ENCODE measurements at places on chromosomes 16 and 17.
A peak's percentile ranks its signal among the peaks of the same experiment; 100 is the strongest.

GRCh38 chr16:46929378-46930332 is 43.8 kb downstream of the DNAJA2 start:
- peak; percentile 16 for DNase-seq

GRCh38 chr16:68644296-68644695 is 814 bp upstream of the CDH3 start:
- peak; percentile 27 for DNase-seq

GRCh38 chr17:62870030-62870541 is 62.0 kb upstream of the MARCHF10 start:
- peak; percentile 48 for DNase-seq

- DNase-seq: no peak
Observed at GRCh38 chr16:67421030-67421429, 4.8 kb upstream of the ZDHHC1 start.

DNA sequence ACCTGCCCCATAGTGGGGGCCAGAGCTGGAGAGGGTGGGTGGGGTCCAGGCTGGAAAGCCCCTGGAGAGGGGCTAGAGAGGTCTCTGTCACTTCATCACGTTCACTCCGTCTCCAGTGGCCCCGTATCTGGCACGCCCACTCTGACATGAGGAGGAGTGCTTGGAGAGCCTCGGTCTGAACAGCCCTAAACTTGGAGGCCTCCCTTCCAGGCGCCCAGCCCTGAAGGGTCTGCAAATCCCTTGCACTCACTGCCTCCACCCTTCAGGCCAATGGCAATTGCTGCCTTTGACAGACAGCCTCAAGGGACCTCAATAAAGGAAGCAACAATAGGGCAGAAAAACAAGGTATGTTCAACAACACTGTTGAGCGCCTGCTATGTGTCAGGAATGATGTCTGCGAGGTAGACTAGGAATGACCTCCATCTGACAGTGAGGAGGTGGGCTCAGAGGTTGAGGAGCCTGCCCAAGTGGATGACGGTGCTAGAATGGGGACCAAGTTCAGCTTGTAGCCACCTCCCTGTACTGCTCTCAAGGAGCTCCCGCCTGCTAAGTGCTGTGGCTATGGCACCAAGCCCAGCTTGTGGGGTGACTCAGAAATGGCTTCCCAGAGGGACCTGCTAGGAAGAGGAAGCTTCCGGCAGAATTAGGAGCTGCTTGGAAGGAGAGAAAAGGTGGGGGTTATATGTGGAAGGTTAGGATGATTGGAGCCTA is 2.9 kb upstream of the EPX start:
- no peak for DNase-seq

GRCh38 chr16:54282202-54282927 is 4.2 kb downstream of the IRX3 start:
- no peak for DNase-seq

- DNase-seq: no peak
Observed at GRCh38 chr16:84074721-84075120, 32.1 kb upstream of the SLC38A8 start.

- no peak for DNase-seq
Observed at GRCh38 chr16:24800586-24800985, 45.2 kb upstream of the SLC5A11 start.

DNA sequence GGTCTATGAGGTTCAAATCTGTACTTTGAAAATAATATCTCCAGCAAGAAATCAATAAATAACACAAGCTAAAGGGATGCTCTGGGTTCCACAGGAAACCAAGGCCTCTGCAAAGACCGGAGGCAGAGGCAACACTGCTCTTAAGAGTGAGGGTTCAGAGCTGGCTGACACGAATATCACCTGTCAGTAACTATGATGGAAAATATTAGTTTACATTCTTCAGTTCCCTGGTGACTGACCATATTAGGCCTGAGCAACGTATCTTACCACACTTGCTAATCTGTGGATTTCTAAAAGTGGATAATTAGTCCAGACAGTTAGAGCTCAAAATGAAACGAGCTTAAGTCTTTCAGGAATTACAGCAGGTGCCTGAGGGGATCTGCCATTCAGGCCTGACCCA is 459.3 kb downstream of the HS3ST3B1 start:
- DNase-seq: no peak

DNA sequence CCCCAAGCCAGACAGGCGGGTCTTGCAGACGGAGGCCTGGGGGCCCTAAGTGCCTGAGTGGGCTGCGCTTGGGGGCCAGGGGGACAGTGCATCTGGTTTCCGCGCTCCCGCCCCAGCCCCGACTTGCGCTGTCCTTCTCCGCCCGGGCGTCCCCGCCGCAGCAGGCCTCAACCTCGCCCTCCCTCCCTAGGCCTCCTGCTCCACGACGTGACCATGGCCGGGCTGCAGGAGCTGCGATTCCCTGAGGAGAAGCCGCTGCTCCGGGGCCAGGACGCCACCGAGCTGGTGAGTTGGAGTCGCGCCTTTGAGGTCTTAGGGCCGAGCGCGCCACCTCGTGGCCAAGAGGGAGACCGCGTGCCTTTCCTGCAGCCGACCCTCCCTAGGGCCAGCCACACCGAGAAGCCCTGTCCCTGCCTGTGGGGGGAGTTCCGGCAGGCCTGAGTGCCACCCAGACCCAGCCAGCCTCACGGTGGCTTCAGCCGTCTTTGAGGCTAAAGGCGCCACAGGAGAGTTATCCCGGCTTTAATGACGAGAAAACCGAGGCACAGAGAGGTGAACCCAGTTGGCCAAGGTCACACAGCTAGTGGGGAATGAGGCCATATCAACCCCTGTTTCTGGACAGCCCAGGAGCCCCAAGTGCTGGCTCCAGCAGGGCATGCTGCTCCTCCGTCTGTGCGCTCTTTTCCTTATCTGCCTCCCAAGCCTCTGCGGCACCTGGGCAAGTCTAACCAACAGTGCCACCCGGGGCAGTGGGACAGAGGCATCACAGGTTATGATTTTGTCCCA is 12.2 kb upstream of the NDRG4 start:
- peak; percentile 80 for DNase-seq

GRCh38 chr16:2485811-2486507 is 11.0 kb downstream of the TBC1D24 start:
- no peak for DNase-seq

- no peak for DNase-seq
Observed at GRCh38 chr17:63434951-63435571, 11.0 kb downstream of the CYB561 start.

Measured in NCI-H146 (cell line).